ENCODE measurements at places on chromosomes 12 and 14. TPM values are rescaled to one million over a fixed set of nuclear protein-coding genes. Genes with fewer than 3 reads are reported as not detected.

The DDHD1 gene
- 3.9 TPM for total RNA-seq

The LRFN5 gene
- 1.8 TPM for total RNA-seq

The PPP1R1A gene
- total RNA-seq = not detected

The MVK gene
- 34.3 TPM for total RNA-seq

The TMEM253 gene
- not detected for total RNA-seq

The TRPV4 gene
- total RNA-seq = 1.9 TPM

The KRT74 gene
- total RNA-seq = not detected

The PROX2 gene
- not detected for total RNA-seq

The PEBP1 gene
- 193 TPM for total RNA-seq

The SYNE3 gene
- total RNA-seq = 20.4 TPM
